ENCODE measurements at places on chromosomes 5 and 9. TPM values are rescaled to one million over a fixed set of nuclear protein-coding genes. Genes with fewer than 3 reads are reported as not detected.
A peak's percentile ranks its signal among the peaks of the same experiment; 100 is the strongest.

DNA sequence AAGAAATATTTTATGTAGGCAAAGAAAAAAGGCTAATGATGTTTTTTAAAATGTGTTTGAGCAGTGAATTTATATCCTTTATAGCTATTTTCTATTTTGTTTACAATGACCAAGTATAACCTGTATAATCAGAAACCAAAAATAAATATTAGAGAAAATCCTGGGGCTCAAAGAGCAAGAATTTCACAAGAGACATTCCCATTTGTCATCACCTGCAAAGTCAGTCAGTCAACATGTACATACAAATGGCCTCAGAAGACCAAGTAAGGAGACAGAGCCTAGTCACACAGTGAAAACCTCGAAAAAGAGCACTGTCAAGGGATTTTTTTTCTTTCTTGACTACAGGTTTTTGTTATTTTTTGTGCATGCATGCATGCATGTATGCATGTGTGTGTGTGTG lies 231.4 kb downstream of the GLIS3 start:
- no peaks in the 10 kb centered on the region for H3K36me3 ChIP-seq
- no peak overlapping the region for H3K4me3 ChIP-seq
- no peak for DNase-seq
- no peaks in the 10 kb centered on the region for H3K27me3 ChIP-seq
- no peaks in the 10 kb centered on the region for H3K4me1 ChIP-seq

- no peaks in the 10 kb centered on the region for H3K27me3 ChIP-seq
- H3K36me3 ChIP-seq: peaks cover 4% of the 10 kb centered on the region
- H3K4me3 ChIP-seq: no peak overlapping the region
- H3K4me1 ChIP-seq: peaks cover 7% of the 10 kb centered on the region
Observed at GRCh38 chr5:55456216-55456895, 78.4 kb downstream of the PLPP1 start.

The HTR1A gene
- not detected for total RNA-seq

The CCL27 gene
- not detected for total RNA-seq

DNA sequence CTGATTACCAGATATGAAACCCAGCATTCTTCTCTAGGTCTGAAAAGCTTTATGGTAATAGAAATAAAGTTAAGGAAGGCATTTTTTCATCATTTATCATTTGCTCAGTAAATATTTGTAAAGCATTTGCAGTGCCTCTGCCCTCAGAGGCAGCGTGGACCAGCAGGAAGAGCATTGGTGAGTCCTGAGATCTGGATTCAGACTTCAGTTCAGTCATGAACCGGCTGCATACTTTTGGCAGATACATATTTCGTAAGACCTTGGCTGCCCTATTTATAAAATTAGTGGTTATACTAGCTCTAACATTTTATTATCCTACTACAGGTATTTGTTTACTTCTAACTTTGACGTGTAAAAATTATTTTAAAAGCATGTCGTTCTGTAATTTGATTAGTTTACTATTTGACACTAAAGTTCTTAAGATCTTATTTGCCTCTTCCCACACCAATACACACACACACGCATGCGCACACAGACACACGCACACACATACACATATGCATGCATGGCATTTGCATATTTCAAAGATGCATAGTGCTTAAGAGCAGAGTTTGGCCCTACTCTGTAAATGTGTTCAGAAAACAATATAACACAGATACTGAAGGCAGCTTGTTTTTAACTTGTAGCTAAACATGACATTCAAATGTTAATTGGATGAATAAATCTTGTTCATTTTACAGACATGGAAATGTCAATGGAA lies 101.9 kb downstream of the RPS23 start:
- peaks cover 12% of the 10 kb centered on the region for H3K36me3 ChIP-seq
- no peak for DNase-seq
- peaks cover 4% of the 10 kb centered on the region for H3K4me1 ChIP-seq
- no peak overlapping the region for H3K27ac ChIP-seq
- H3K27me3 ChIP-seq: no peaks in the 10 kb centered on the region

The SAPCD2 gene
- total RNA-seq: 3.9 TPM

GRCh38 chr9:27977931-27978330 lies 404.6 kb upstream of the C9orf72 start:
- no peaks in the 10 kb centered on the region for H3K4me1 ChIP-seq
- no peak overlapping the region for H3K27ac ChIP-seq
- no peaks in the 10 kb centered on the region for H3K36me3 ChIP-seq
- DNase-seq: no peak

GRCh38 chr9:129619787-129620668 lies 873 bp downstream of the C9orf50 start:
- H3K27me3 ChIP-seq: peaks cover 25% of the 10 kb centered on the region
- H3K4me1 ChIP-seq: peaks cover 11% of the 10 kb centered on the region
- no peak overlapping the region for H3K4me3 ChIP-seq
- no peak for DNase-seq
- H3K36me3 ChIP-seq: no peaks in the 10 kb centered on the region
- no peak overlapping the region for H3K27ac ChIP-seq

GRCh38 chr5:76675364-76675763 lies 40.6 kb upstream of the F2R start:
- no peak overlapping the region for H3K4me3 ChIP-seq
- no peak overlapping the region for H3K27ac ChIP-seq
- H3K27me3 ChIP-seq: no peaks in the 10 kb centered on the region

DNA sequence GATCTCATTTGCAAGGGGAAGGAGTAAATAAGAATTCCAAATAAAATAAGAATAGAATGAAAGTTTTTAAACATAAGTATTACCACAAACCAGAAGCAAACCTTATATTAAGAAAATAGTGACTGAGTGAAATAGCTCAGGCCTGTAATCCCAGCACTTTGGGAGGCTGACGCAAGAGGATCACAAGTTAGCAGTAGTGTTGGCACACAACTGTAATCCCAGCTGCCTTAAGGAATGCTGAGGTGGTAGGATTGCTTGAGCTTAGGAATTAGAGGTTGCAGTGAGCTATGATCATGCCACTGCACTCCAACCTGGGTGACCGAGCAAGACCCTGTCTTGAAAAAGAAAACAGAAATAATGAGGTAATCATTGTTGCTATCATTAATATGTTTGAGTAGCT lies 47.0 kb downstream of the APC start:
- H3K4me1 ChIP-seq: peaks cover under 1% of the 10 kb centered on the region
- H3K4me3 ChIP-seq: no peak overlapping the region
- no peak overlapping the region for H3K27ac ChIP-seq
- peaks cover 5% of the 10 kb centered on the region for H3K36me3 ChIP-seq
- no peak for DNase-seq

- no peak overlapping the region for H3K27ac ChIP-seq
- H3K4me3 ChIP-seq: no peak overlapping the region
- H3K4me1 ChIP-seq: no peaks in the 10 kb centered on the region
Observed at GRCh38 chr9:14480526-14480925, 166.6 kb upstream of the NFIB start.

DNA sequence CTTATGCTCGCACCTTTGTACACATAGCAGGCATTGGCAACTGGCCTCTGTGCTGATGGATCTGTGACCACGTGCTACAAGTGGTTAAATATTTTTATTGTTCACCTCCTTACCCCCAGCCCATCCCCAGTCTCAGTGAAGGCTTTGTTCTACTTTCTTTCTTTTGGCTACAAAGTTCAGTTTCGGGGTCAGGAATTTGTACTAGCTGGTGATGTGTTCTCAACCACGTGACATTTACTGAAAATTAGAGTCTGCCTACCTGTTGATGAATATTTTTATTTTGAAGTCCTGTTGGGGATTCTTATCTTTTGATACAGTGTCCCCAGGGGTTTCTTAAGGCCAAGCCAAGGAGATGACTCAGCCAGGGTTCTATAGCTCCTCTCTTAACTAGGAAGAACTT lies 47.8 kb downstream of the C9orf57 start:
- no peak overlapping the region for H3K4me3 ChIP-seq
- H3K4me1 ChIP-seq: peaks cover 8% of the 10 kb centered on the region
- no peaks in the 10 kb centered on the region for H3K27me3 ChIP-seq
- H3K36me3 ChIP-seq: no peaks in the 10 kb centered on the region
- no peak for DNase-seq
- H3K27ac ChIP-seq: no peak overlapping the region

The GARIN3 gene
- 3.8 TPM for total RNA-seq

- H3K27ac ChIP-seq: no peak overlapping the region
- DNase-seq: no peak
- peaks cover 17% of the 10 kb centered on the region for H3K4me1 ChIP-seq
- peaks cover 38% of the 10 kb centered on the region for H3K27me3 ChIP-seq
Observed at GRCh38 chr5:144206141-144206540, 35.5 kb downstream of the KCTD16 start.

The TRIM36 gene
- not detected for total RNA-seq

DNA sequence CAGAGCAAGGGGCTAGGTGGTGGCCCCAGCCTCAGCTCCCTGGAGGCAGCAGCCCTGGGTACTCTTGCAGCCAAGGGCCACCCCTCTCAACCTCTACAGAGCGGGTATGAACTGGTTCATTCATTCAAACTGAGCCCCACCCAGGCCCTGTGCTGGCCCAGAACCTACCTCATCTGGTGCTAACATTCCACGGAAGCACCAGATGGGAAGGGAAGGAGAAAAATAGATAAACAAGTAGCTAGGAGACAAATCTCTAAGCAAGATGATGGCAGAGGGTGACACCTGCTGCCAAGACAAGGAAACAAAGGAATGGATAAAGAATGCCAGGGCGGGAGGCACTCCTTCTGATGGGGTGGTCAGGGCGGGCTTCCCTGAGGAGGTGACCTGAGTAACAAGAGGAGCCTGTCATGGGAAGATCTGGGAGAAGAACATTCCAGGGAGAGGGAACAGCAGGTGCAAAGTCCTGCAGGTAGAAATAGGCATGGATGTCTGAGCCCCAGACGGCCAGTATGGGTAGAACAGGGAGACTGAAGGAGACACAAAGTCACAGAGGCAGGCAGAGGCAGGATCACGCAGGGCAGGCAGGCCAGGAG lies 6.1 kb downstream of the ST6GALNAC4 start:
- H3K4me3 ChIP-seq: peak overlapping the region; percentile 24
- H3K4me1 ChIP-seq: peaks cover 50% of the 10 kb centered on the region
- peak overlapping the region; percentile 93 for H3K27ac ChIP-seq
- H3K36me3 ChIP-seq: peaks cover 15% of the 10 kb centered on the region

DNA sequence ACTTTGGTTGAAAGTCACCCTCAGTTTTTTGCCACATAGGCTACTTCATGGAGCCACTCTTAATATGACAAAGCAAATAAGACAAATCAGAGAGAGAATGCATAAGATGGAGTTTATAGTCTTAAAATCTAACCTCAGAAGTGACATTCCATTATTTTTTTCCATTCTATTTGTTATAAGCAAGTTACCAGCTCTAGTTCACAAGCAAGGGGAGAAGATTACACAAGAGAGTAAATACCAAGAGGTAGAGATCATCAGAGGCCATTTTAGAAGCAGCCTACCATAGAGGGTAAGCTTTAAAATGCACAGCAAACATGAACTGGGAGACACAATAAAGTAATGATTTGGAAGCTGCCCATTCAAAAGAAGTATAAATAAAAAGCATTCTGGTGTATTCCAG lies 651.3 kb upstream of the MEF2C start:
- no peak overlapping the region for H3K4me3 ChIP-seq
- H3K36me3 ChIP-seq: no peaks in the 10 kb centered on the region
- no peaks in the 10 kb centered on the region for H3K27me3 ChIP-seq
- no peak overlapping the region for H3K27ac ChIP-seq

GRCh38 chr5:136420168-136420898 lies 55.0 kb upstream of the TRPC7 start:
- no peaks in the 10 kb centered on the region for H3K4me1 ChIP-seq
- DNase-seq: no peak
- no peaks in the 10 kb centered on the region for H3K27me3 ChIP-seq
- no peaks in the 10 kb centered on the region for H3K36me3 ChIP-seq
- no peak overlapping the region for H3K4me3 ChIP-seq
- H3K27ac ChIP-seq: no peak overlapping the region

The LCN1 gene
- 0.29 TPM for total RNA-seq

GRCh38 chr5:57850109-57850508 lies 367.5 kb upstream of the ACTBL2 start:
- no peak overlapping the region for H3K4me3 ChIP-seq
- H3K36me3 ChIP-seq: no peaks in the 10 kb centered on the region
- no peak for DNase-seq
- H3K27ac ChIP-seq: no peak overlapping the region
- H3K4me1 ChIP-seq: no peaks in the 10 kb centered on the region
- peaks cover 4% of the 10 kb centered on the region for H3K27me3 ChIP-seq

- no peaks in the 10 kb centered on the region for H3K36me3 ChIP-seq
- peaks cover 19% of the 10 kb centered on the region for H3K27me3 ChIP-seq
- no peak overlapping the region for H3K4me3 ChIP-seq
- no peaks in the 10 kb centered on the region for H3K4me1 ChIP-seq
Observed at GRCh38 chr5:171543148-171543815, 123.8 kb downstream of the FGF18 start.

The RNF44 gene
- 83.3 TPM for total RNA-seq

The POU5F2 gene
- total RNA-seq: 0.27 TPM

DNA sequence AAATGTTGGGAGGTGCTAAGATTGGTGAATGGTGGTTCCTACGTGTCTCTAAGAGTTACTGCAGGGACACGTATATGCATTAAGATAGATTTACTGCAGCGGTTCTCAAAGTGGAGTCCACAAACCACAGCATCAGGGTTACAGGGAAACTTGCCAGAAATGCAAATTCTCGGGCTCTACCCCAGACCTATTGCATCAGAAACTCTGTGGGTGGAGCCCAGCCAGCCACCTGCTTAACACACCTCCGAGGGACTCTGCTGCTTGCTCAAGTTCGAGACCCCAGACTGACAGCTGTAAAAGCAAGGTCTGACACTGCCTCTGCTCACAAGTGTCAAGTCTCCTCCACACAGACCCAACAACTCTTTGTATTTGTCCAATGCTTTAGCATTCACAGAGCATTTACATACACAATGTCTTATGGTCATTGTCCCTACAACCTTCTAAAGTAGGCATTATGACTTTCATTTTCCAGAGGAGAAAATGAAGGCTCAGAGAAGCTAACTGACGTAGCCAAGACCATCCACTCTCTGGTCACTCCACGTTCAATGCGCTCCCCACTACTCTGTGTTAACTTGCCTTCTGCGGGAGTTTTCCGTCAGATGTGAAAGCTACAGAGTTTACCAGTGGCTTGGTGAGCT lies 48.8 kb downstream of the HSD17B3 start:
- peaks cover 9% of the 10 kb centered on the region for H3K4me1 ChIP-seq
- no peak overlapping the region for H3K4me3 ChIP-seq
- H3K36me3 ChIP-seq: no peaks in the 10 kb centered on the region

- no peaks in the 10 kb centered on the region for H3K27me3 ChIP-seq
- no peak overlapping the region for H3K4me3 ChIP-seq
- peaks cover 1% of the 10 kb centered on the region for H3K4me1 ChIP-seq
- no peaks in the 10 kb centered on the region for H3K36me3 ChIP-seq
- no peak overlapping the region for H3K27ac ChIP-seq
- no peak for DNase-seq
Observed at GRCh38 chr9:134355561-134356279, 29.5 kb downstream of the RXRA start.

DNA sequence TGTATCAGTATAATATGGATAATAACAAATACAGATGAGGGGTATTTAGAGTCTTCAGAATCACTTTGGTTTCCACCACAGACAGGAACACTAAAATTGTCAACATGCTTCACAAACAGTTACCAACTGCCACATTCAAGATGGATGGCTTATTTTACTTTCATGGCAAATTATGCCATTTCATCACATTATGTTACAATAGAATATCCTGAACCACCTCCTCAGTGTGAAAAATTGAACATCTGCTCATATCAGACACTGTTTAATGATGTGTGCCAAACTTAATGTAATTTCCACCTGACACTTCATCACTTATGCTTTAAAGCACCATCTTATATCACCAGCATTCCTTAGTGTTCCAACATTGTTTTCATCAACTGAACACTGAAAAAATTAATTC lies 357.4 kb downstream of the KCNN2 start:
- H3K4me3 ChIP-seq: no peak overlapping the region
- no peak overlapping the region for H3K27ac ChIP-seq
- H3K4me1 ChIP-seq: no peaks in the 10 kb centered on the region
- no peaks in the 10 kb centered on the region for H3K36me3 ChIP-seq
- peaks cover 3% of the 10 kb centered on the region for H3K27me3 ChIP-seq

The SV2C gene
- total RNA-seq: not detected

The TEK gene
- total RNA-seq: not detected

The F2RL2 gene
- not detected for total RNA-seq

Measured in activated naive CD4-positive, alpha-beta T cell treated with anti-CD3 and anti-CD28 coated beads for 36 hours (primary cell).